NT2/D1 (cell line): ENCODE measurements at places on chromosomes 1 and 21.
A peak's percentile ranks its signal among the peaks of the same experiment; 100 is the strongest.

DNA sequence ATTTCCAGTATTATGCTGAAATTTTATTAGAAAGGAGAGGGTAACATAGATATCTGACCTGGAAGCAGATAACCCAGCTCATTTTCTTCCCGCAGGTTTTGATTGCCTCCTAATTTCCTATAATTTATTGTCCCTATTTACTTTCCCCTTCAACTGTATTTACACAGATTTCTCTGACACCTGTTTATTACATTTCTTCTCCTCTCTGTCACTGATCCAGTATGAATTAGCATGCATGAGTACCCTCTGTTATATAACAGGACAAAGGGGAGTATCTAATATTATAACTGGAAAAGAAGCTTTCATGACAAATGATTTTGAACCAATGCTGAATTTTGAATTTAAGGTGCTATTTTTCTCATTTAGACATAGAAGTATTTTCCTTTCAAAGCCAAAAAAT, 37.4 kb downstream of the DENND1B start:
- no peak for DNase-seq

GRCh38 chr1:70090875-70091274, 114.5 kb downstream of the LRRC40 start:
- no peak for DNase-seq

DNA sequence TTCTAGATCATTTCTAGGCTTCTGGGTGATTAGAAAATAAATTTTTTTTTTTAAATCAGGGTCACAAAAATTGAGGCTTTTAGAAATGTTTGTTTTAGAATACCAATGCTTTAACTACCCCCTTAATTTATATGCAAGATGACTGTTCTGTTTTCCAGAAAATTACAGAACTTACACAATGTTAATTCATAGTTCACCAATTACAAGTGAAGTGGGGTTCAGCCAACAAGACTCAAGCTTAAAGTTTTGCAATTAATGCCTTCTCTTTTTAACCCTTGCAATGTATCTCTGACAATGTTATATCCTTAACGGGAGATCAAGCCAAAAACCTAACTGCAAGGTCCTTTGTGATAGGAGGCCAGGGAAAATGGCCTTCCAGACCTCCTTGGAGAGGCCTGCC, 5.6 kb downstream of the PRELP start:
- DNase-seq, result no peak

GRCh38 chr1:175562452-175562851, 180.9 kb downstream of the TNR start:
- no peak for DNase-seq

GRCh38 chr1:230080822-230081221, 13.8 kb downstream of the GALNT2 start:
- DNase-seq, result no peak

GRCh38 chr1:180505732-180506335, 3.5 kb upstream of the ACBD6 start:
- no peak for DNase-seq

DNA sequence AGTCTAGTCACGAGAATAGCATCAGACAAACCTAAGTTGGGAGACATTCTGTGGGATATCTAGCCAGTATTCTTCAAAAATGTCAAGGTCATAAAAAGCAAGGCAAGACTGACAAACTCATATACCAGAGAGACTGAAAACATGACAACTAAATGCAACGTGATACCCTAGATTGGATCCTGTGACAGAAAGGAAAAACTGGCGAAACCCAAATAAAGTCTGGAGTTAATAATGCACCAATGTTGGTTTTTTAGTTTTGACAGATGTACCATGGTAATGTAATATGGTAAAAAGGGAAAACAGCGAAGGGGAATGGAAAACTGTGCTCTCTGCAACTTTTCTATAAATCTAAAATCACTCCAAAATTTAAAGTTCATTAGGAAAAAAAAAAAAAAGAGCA, 64.5 kb downstream of the EPS15 start:
- DNase-seq, result no peak

- peak; percentile 77 for DNase-seq
Measured at GRCh38 chr1:2049718-2050431, at the start of gene PRKCZ. TSS of gene PRKCZ (plus strand) at chr1:2050411. CDS start at chr1:2050631, 220 bp downstream.

DNA sequence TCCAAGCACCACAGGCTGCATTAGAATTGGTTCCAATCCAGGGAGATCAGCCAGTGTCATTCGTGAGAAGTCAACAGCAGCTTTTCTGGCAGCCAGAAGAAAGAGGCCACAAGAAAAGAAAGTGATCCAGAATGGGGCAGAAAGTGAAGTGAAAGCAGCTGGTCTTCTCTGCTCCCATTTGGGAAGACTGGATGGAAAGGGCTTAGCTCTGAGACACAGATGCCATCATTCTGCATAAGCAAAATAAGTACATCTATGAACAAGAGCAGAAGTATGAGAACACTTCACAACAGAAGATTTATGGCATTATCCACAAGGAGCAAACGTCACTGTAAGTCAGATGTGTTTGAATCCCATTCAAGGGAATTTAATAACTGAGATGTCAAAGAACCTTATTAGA, 326.5 kb upstream of the ESRRG start:
- no peak for DNase-seq

DNA sequence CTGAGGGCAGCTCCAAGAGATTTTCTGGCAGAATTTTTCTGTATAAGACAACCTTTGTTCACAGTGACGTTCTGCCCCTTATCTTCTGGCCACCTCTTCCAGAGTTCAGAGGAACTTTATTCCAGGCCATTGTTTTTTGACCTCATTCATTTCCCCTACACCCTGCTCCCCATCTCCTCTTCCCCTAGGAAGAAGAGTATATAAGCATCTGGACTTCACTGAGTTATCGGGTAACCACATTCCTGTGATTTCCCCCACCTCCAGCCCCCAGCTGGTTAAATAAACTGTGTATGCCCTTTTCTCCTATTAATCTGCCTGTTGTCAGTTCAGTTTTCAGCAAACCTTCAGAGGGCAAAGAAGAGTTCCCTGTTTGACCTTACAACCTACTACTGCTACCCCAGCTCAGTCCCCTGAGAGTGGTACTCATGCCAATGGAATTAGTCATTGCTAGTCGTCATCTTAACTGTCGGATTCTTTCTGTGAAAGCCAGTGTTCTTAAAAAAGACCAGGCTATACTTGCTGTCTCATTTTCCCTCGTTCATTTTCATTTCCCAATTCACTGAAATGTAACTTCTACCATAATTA, 14.3 kb upstream of the ALG14 start:
- DNase-seq, result peak; percentile 59

DNA sequence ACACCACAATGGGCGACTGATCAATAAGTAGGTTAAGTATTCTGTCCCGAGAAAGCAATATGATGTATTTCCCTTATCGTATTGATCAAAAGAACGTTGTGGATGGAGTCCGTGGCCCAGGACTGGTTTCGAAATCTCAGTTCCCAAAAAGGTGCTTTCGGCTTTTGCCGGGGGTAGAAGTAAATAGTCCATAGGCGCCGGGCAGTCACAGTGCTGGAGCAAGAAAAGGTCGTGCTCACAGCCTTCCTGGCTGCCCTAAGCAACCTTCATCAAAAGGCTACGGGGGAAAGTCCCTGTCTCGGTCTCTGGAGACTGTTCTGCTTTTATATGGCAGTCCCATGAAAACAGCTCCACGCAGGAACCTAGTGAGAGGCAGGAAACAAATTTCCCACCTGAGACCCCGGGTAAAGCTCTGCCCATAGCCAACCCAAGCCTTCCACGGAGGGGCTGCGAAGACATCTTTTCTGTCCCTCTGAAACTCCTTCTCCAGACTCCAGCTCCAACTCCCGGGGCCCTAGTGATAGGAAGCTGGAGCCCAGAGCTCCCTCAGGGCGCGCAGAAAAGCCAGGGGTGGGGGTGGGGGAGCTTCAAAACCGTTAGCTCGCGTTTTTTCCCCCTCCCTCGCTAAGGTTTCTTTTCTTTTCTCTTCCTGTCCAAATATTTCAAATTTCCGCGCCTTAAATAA, 7.0 kb downstream of the CDKN2C start:
- DNase-seq, result no peak

GRCh38 chr1:202639500-202639899, 70.8 kb downstream of the SYT2 start:
- DNase-seq, result no peak

GRCh38 chr1:69090170-69090569, 477.6 kb upstream of the LRRC7 start:
- no peak for DNase-seq

DNA sequence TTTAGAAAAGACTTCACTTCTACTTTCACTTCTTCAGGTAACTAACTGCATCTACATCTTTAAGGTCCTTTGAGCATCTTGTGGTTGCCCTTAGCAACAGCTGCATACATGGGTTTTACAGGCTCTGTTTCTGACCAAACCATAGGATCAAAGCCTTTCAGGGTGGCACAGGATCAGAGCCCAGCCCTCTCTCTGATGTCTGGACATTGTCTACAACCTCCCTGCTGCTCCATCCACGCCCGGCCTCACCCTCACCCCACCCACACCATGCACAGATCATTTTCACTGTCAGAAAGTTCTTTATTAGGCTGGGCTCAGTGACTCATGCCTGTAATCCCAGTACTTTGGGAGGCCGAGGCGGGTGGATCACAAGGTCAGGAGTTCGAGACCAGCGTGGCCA, 5.2 kb downstream of the NCF2 start:
- DNase-seq, result no peak

DNA sequence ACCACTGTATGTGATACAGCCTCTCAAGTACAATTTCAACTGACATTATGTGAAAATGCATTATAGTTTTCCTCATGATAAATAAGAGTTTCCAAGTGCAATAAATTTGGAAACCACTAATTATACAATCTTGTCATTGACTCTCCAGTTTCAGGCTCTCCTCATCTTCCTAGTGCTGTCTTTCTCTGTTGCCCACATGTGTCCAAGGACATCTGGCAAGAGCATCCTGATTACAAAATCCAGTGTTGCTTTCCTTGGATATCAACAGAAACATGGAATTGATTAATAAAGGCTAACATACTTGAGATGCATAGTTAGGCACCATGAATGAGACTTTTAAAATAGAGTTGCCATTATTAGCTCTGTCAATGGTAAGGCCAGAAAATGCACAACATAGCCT, 15.6 kb upstream of the MAP10 start:
- DNase-seq, result no peak

DNA sequence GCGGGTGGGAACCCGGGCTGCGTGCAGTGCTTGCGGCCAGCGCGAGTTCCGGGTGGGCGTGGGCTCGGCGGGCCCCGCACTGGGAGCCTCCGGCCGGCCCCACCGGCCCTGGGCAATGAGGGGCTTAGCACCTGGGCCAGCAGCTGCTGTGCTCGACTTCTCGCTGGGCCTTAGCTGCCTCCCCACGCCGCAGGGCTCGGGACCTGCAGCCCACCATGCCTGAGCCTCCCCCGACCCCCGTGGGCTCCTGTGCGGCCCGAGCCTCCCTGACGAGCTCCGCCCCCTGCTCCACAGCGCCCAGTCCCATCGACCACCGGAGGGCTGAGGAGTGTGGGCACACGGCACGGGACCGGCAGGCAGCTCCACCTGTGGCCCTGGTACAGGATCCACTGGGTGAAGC, 23.7 kb upstream of the CLIC4 start:
- no peak for DNase-seq

- peak; percentile 70 for DNase-seq
Measured at GRCh38 chr1:22611530-22611947, 24.9 kb upstream of the C1QA start.

GRCh38 chr1:247468481-247469140, 10.7 kb upstream of the OR2B11 start:
- DNase-seq, result no peak

DNA sequence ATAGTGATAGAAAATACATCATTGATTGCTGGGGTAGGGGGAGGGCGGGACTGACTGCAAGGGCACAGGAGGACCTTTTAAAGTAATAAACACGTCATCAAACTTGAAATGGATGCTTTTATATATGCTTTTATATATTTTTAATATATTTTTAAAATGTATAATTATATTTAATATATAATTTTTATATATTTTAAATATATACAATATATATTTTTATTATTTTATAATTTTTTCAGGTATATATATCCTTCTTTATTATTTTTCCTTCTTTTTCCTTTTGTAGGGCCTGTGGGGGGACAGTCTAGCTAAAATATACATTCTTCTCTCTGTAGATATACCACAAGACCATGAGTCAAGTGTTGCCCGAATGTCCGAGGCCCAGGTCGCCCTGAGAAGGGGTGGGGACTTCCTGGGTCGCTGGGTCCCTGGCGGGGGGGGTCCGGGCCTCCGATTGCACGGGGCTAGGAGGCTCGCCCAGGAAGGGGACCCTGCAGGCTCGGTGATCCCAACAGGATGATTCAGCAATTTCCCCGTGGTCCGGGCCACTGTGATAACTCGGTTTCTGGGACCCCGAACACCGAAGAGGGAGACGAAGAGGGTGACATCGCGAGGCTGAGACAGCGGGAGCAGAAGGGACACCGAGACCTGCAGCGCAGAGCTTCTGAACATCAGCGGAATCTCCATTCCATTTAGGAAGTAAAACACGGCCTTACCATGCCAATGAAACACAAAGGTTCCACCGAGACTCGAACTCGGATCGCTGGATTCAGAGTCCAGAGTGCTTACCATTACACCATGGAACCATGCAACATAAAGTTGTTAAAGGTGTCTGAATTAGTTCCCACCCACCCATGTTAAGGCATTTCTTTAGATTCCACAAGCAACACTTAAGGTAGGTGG, 112.5 kb upstream of the NBPF11 start:
- no peak for DNase-seq

DNA sequence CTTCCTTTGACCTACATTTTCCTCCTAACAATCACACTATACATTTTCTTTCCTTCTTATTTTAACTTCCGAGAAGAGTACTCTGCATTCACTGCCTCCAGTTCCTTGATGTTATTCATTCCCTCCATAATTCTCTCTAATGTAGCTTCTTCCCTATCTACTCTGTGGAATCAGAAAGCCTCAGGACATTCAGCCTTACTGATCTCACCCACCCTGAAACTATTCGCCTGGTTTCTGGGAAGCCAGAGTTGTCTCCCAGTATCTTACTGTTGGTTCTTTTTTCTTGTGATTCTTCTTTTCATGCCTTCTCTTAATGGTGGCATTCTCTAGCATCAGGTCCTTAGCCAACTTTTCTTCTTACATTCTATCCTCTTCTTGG, 45.5 kb downstream of the WDR64 start:
- no peak for DNase-seq

GRCh38 chr1:108817811-108818210, 39.1 kb downstream of the AKNAD1 start:
- DNase-seq, result no peak

GRCh38 chr1:6962996-6963911, 178.0 kb downstream of the CAMTA1 start:
- peak; percentile 88 for DNase-seq
